GM13976 (cell line): ENCODE measurements at places on chromosomes 12 and 14.

- no peak for DNase-seq
Measured at GRCh38 chr14:102914474-102915291, 7.8 kb upstream of the AMN start.

GRCh38 chr14:58415636-58416547 lies 11.4 kb downstream of the TIMM9 start:
- DNase-seq, result no peak

DNA sequence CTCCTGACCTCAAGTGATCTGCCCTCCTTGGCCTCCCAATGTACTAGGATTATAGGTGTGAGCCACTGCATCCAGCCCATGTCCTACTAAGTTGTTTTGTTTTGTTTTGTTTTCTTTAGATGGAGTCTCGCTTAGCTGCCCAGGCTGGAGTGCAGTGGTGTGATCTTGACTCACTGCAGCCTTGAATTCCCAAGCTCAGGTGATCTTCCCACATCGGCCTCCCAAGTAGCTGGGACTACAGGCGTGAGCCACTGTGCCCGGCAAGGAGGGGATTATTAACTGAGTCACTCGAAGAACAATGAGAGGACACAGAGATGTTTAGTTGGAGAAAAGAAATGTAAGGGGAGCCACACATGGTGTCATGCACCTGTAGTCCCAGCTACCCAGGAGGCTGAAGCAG lies 18.0 kb upstream of the ERBB3 start:
- no peak for DNase-seq

DNA sequence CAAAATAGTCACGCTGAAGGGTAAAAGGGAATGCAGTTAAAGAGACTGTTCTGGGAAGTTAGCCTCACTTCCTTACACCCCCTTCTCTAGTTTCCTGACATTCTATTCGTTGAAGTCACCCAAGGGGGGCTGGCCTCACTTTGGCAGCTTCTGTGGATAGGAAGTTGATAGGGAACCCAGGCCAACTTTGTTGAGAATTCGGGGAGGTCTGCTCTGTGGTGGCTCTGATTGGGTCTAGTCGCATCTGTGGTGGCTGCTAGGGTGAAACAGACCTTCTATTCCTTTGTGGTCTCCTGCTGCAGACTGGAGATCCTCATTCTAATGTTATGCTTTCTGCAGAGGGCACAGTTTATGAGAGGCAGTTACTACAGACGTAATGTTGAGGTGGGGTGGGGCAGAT lies 28.8 kb upstream of the GZMB start:
- DNase-seq, result no peak

DNA sequence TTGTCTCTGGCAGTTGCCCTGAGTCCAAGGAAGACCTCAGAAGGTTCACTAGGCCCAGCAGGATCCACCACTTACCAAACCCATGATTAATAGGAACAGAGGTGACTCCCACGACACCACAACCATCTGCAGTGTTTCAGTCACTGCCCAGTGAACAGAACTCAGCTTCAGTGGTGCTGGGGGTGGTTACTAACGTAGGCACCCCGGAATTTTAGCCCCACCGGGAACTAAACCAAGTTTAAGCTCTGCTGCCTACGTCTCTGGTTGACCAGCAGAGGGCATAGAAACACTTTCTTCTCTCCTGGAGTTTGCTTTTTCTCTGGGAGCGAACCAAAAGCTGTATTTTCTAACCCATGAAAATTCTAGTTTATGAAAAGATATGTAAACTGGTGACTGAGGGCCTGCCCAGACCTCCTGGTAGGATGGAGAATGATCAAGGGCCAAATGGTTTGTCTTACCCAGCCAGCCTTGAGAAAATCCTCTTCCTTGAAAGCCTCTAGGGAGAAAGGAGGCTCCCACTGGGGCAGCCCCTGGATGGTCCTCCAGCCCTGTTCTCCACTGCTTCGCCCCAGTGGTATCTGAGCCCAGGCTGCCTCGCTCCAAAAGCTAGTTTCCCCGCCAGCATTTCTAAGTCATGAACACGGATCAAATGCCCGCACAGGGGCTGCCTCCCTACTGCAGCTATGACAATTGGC lies 379.8 kb downstream of the DPF3 start:
- DNase-seq, result no peak

DNA sequence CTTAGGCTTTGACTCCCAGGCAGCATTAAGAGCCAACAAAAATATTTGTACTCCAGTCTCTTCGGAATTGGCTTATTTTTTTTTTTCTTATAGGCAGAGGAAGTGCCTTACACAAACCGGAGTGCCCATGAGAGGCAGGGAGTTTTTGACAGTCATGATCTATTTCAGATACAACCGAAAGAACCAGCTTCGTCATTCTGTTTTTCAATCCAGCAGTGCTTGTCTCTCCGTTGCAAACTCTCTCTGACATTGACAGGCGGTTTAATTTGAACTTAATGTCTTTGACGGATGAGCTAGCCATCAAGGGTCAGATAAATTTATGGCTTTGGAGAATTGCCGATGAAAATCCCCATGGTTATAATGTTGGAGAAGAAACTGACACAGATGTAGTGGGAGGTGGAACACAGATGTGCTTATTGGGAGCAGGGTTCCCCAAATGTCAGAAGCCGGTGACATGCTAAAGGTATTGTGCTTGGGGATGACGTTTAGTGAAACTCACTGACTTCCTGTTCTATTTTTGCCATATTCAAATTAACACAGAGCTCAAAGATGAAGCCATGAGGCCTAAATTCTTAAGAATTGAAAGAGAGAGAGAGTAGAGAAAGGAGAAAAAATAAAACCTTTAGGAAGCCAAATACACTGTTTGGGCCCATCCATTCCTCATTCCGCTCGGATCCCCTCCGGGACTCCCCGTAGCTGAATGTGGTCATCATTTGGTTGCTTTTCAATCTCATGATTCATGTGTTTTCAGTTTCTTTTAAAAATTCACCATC lies 59.7 kb downstream of the PLXNC1 start:
- peak; percentile 73 for DNase-seq

DNA sequence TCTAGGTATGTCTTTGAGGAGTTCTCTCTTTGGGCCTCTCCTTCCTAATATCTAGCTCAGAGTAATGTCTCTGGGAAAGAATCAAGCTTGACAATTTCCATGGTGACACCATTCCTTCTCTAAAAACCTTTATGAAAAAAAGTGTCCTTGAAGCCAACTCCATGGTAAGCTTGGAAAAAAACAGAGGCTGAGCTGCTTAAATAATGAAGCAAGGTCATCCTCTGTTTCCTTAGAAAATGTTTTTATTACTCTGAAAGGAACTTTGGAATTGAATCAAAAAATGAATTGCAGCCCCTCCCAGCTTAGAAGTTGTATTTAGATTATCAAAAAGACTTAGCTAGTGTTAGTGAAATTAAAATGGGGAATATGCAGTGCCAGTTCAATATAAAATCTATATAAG lies 166.1 kb upstream of the KITLG start:
- DNase-seq, result no peak

- DNase-seq, result no peak
Measured at GRCh38 chr12:32902287-32902997, 5.9 kb upstream of the PKP2 start.

GRCh38 chr12:80698256-80698655 lies 9.2 kb upstream of the MYF6 start:
- no peak for DNase-seq

DNA sequence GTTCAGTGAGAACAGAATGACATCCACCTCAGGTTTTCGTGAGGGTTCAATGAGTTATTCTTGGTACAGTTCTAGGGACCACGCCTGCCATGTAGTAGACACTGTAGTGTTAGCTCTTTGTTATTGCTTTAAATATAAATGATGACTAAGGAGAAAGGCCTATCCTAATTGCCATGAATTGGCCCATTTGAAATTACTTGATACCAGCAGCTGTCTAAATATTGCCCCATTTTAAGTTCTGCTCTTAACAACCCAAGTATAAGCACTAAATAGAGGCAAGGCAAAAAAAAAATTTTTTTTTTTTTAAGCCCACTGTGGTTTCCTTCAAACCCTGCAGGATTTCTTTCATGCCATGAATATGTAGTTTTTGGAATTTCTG lies 84.5 kb downstream of the BORCS5 start:
- DNase-seq, result no peak

GRCh38 chr14:36724162-36724561 lies 62.5 kb downstream of the PAX9 start:
- DNase-seq, result no peak

DNA sequence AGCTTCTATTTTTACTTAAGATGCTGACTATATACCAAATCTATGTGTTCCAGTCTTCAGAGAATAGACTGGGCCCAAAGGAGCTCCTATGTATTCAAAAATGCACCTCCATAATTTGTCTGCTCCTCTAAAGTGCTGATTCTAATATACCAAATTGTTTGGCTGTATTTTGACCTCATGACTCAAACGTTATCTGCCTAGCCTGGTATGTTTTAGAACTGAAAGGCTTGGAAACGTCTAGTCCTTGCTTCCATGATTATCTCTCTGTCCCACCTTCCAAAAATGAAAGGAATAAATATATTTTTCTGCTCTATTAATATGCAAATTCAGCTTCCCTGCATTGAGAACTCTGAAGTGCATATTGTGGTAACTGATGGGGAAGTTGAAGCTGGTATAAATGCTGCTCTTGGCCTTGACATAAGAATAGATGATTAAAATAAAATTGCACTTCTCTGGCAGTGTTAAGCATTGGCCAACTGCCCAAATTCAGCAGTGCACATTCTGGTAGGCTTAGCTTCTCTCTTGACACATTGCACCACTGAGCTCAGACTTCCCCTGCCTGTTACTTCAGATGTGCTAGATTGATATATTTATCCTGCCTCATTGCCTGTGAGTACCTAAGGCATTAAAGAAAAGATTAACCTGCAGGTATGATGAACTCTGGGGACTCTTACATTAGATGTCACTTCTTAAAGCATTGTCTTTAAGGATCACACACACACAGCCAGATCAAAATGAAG lies 882.3 kb downstream of the RPS29 start:
- DNase-seq, result no peak

DNA sequence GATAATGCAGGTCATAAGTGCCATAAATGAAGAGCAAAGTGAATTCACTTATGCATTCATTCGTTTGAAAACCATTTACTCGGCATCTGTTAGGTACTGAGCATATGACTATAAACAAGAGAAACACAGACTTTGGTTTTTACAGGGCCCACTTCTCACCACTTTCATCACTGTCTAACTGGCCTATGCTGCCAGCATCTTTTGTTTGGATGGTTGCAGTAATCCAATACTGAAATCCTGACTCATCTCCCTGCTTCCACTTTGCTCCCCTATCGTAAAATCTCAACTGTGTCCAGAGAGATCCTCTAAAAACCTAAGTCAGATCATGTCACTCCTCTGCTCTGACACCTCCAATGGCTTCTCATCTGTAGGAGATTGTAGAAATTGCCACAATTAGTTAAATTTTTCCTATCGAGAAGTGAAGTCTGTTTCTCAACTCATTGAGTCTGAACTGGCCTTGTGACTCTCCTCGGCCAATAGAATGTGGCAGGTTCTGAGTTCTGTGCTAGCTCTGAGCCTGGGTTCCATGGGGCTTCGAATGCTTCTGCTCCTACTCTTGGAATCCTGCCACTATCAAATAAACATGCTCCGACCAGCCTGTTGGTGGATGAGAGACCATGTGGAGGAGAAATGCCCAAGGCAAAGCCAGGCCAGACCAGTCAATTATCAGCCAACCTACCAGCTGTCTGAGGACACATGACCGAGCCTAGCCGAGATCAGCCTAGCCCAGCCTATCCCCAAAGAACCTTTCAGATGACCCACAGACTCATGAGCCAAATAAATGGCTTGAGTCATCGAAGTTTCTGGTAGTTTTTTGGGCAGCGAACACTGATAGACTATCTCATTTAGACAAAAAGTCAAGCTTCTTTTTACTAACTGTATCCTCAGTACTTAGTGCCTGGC lies 2.2 kb upstream of the BATF start:
- no peak for DNase-seq

GRCh38 chr12:121181181-121181580 lies 28.7 kb upstream of the P2RX4 start:
- DNase-seq, result no peak

GRCh38 chr12:89062996-89063395 lies 289.3 kb downstream of the DUSP6 start:
- no peak for DNase-seq

DNA sequence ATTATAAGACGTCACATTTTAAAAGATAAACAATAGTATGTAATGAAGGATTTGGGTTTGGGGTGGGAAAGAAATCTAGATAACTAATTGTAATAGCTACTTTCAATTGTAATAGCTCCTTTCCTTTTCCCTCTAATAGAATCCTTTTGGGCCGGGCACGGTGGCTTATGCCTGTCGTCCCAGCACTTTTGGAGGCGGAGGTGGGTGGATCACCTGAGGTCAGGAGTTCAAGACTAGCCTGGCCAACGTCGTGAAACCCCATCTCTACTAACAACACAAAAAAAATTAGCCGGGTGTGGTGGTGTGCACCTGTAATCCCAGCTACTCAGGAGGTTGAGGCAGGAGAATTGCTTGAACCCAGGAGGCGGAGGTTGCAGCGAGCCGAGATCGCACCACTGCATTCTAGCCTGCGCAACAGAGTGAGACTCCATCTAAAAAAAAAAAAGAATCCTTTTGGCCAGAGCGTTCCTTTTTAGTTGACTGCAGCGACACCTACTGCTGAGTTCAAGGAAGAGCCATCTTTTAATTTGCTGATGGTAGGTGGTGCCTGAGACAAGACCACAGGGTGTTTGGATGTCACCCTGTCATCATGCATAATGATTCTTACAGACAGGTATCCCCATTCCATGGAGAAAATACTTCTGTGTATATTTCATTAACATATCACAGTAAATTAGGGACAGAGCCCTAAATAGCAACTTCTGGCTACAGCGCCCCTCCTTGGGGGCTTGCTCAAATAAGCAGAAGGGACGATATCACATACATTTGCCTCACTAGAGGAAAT lies 79.5 kb downstream of the ARMH4 start:
- peak; percentile 46 for DNase-seq

GRCh38 chr14:56874375-56874774 lies 64.1 kb upstream of the OTX2 start:
- peak; percentile 11 for DNase-seq

DNA sequence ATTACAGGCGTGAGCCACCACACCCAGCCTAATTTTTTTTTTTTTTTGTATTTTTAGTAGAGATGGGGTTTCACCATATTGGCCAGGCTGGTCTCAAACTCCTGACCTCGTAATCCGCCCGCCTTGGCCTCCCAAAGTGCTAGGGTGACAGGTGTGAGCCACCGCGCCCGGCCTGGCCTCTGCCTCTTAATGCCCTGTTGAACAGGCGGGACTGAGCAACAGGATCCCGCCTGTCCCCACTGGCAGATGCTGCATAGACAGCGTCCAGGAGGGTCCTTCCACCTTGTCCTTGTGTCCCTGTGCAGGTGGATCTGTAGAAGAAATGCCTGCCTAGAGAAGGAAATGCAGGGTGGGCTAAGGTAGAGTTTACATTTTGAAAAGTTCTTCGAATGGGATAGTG lies 5.7 kb downstream of the PGAM5 start:
- DNase-seq, result no peak

- DNase-seq, result peak; percentile 73
Measured at GRCh38 chr12:77010691-77011548, 54.4 kb downstream of the E2F7 start.
